Activated naive CD4-positive, alpha-beta T cell (primary cell): ENCODE measurements at places on chromosomes 7 and 10.

- no peak for DNase-seq
Measured at GRCh38 chr10:63666836-63667383, 145.7 kb downstream of the REEP3 start.

DNA sequence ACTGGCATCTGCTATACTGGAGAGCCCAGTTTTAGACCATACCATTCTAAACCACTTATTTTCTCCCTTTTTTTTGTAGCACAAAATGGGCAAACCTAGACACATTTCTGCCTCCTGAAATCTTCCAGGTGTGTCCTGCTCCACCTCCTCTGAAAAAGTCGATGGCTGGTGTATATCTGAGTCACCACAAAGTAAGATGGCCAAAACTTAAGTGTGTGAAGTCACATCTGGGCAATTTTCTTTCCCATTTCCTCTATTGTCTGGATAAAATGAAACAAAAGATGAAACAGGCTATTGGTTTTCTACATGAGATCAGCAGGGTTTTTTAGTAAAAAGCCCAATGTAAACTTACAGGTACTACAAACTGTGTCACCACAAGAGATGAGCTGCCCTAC lies 65.5 kb downstream of the OSBPL3 start:
- no peak for DNase-seq

GRCh38 chr10:130188195-130189175 lies 52.3 kb downstream of the GLRX3 start:
- DNase-seq: no peak

DNA sequence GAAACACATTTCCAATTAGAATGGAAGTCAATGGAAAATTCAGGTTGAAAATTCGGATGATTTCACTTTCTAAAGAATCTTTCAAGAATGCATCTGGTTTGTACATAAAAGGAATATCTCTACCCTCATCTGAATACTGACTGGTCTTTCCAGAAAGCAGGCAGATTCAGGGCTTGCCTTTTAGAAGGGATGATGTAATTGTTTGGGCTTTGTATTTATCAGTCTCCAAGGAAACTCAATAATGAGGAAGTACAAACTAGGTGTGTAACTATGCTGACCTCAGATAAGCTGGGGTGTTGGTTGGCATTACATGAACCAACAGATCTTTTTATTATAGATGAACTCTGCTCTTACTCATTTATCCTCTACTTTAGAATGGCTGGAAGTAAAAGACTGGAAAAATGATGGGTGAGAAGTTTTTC lies 24.1 kb downstream of the PDLIM1 start:
- DNase-seq: no peak

DNA sequence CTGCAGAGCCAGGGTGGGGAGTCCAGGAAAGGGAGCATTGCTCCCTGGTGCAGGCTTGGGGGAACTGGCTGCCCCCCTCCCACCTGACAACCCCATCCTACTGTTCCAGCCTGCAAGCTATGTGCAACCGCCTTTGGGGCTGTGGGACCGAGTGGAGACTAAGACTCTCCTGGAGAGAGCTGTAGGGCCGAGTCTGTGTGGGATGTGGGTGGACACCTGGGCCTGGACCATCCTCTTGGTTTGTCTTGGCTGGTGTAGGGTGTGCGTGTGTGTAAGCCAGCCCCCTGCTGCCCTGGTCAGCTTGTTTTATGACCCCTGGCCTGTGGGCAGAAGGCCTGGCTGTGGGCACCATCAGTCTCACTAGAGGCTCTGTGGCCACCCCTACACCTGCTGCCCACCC lies 1.6 kb upstream of the RAMP3 start:
- no peak for DNase-seq

DNA sequence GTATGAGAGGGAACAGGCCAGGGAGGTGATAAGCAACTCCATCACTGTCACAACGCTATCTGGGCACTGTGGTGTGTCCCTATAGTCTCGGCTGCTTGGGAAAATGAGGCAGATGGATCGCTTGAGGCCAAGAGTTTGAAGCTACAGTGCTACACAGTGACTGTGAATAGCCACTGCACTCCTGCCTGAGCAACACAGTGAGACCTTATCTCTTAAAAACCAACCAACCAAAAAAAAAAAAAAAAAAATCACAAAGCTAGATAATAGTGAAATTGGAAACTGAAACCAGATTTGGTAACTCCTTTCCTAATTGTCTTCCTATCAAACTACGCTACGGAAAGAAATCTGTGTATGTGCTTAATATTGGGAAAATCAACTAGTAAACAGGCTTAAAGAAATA lies 14.1 kb downstream of the MICU1 start:
- no peak for DNase-seq

- no peak for DNase-seq
Measured at GRCh38 chr7:57201021-57201894, 69.0 kb upstream of the ZNF479 start.

DNA sequence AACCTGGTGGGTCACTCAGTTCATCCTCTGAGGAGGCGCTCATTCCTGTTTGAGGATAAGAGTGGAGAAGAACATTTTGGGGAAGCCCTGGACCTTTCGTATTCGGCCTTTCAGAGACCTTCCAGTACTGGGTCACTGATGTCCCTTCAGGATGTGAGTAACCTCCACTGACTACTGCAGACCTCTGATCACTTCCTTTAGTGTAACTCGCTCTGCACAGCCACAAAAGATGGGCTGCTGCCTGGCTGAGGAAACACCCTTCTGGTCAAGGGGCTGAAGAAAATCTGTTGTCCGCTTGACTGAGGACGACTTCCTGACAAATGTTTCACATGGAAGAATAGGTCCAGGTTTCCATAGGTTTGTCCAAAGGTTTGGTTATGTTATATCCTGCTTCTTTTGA lies 15.9 kb upstream of the TBXAS1 start:
- DNase-seq: no peak

DNA sequence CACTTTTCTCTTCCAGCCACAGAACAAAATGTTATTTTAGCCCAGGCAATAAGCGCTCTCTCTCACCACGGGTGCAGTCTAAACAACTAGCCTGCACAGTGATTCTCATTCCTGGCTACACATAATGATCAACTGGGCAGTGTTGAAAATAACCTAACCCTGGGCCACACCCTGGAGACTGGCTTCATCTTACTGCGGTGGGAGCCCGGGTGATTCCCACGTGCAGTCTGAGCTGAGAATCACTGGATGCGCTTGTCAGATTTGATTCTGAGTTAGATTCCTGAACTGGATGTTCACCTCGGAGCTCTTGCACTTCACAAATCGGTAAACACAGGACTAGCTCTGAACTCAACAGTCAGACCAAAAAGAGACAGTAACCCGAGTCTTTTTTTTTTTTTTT lies 14.9 kb downstream of the ZC3HAV1 start:
- DNase-seq: no peak

GRCh38 chr7:43553999-43554398 lies 28.9 kb upstream of the STK17A start:
- DNase-seq: no peak

DNA sequence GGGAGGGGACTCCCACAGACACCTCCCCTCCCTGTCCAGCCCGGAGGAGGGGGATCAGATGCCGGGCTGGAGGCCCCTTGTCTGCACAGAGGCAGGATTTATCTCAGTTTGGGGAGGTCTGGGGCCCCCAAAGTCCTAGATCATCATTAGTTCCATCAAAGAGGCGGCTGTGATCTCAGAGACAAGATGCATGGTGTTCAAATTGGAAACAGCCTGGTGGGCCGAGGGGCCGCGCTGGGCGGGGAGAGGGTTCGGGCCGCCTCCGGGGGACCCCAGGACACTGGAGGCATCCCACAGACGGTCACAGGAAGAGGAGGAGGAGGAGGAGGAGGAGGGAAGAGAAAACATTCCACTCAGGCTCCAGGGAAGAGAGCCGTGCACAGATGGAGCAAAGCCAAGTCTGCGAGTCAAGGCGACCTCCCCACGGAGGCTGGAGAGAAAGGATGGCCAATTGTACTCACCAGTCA lies 69.5 kb upstream of the CUX1 start:
- DNase-seq: no peak

GRCh38 chr7:16818732-16819131 lies 13.9 kb upstream of the AGR2 start:
- DNase-seq: no peak

GRCh38 chr10:127888521-127889312 lies 4.0 kb downstream of the CLRN3 start:
- DNase-seq: no peak

DNA sequence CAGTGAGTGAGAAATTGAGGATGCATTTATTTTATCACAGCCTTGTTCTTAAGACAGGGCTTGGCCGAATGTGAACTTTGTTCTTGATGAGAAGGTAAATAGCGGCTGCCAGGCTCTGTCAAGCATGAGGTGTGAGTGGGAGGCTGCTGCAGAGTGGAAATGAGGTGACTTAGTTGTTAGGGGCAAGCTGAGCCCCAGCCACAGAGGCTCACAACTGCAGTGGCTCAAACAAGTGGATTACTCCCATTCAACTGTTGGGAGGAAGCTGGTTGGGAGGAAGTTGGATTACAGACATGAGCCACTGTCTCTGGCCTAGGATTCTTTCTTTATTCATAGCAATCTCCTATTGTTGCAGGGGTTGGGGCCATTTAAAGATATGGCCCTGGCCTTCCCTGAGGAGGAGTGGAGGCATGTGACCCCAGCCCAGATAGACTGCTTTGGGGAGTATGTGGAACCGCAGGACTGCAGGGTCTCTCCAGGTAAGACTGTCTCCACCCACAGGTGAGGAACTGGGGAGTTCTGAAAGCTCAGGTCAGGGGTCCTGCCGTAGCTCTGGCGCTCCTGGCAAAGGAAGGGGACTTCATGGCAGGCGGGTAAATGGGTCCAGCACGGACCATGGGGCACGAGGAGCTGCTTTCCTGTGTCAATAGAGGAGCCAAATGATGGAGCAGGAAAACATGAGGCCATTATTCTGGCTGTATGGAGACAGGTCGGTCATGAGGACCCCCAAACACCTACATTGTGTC lies 7.1 kb downstream of the ZSCAN25 start:
- no peak for DNase-seq

GRCh38 chr7:129468087-129468486 lies 33.9 kb downstream of the STRIP2 start:
- DNase-seq: no peak

DNA sequence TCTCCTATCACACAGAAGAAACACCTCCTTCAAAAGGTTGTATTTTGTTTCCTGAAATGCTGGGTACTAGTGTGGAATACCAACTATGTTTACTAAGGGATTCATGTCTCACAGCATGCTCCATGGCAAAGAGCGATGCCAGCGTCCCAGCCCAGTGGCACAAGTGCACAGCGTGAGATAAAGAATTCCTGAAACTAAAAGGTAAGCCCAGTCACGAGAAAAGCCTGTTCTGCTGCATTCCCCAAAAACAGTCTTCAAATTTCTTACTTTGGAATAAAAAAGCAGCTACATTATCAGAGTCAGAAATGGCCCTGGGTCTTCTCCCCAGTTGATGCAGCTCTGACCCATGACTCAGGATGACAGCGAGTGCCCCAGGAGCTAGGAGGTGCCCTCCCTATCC lies 53.1 kb upstream of the DDC start:
- DNase-seq: no peak

DNA sequence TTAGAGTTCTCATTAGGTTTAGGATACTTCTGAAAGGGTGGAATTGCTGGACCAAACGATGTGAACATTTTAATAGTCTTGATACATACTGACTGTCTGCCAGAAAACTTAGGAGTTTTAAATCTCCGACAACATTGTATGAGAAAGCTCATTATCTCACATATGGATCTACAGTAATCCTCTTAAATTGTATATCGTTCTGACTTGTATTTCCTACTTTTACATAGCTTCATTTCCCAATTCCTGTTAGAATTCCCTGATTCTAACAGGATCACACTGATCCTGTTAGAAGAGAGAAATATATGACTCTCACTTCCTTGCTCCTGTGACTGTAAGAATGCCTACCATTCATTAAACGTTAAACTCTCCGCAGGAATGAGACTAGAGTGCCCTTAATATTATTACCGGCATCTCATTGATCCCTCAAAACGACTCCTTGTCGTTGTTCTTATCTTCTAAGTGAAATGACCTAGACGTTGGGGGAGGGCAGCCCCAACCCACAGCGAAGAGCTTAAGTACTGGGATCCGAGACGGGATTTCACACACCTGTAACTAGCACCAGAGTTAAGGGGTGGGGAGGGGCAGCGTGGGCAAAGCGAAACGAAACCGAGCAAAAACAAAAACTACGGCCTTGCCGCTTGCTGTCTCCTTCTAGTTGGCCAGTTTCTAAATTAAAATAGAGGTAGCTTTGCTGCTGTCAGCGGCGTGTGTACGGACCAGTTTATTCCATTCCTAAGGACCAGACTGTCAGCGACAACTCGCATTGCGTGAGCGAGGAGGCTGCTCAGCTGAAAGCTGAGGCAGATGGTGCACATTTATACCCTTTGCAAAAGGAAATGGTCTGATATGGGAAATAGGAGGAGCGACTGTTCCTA lies 678 bp upstream of the TMEM106B start:
- peak; percentile 7 for DNase-seq

GRCh38 chr10:86290933-86291615 lies 75.5 kb downstream of the GRID1 start:
- DNase-seq: no peak

- no peak for DNase-seq
Measured at GRCh38 chr7:518630-519483, 789 bp downstream of the PDGFA start.

GRCh38 chr10:2951235-2951835 lies 116.0 kb upstream of the PFKP start:
- no peak for DNase-seq

DNA sequence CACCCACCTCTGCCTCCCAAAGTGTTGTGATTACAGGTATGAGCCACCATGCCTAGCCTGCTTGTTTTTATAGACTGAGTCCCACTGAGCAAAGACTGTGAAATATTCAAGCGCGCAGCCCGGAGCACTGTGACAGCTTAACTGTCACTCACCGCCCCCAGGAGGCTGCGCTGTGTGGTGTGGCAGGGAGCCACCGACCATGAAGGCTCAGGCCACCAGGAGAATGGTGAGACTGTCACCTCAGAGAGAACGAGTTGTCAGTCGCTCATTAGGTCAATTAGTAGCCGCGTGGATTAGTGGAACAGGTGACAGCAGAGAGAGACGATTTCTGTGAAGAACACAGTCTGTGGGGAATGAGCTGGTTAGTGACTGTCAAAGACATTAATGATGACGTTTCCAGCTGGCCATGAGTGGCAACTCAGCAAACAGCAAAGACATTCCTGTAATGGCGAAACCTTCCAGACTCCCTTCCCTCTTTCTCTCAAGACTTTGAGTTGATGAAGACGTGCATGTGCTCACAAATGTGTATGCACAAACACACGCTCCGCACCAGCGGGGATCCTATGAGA lies 64.5 kb downstream of the CYCS start:
- no peak for DNase-seq

GRCh38 chr7:64811767-64812166 lies 17.5 kb downstream of the ZNF138 start:
- no peak for DNase-seq

DNA sequence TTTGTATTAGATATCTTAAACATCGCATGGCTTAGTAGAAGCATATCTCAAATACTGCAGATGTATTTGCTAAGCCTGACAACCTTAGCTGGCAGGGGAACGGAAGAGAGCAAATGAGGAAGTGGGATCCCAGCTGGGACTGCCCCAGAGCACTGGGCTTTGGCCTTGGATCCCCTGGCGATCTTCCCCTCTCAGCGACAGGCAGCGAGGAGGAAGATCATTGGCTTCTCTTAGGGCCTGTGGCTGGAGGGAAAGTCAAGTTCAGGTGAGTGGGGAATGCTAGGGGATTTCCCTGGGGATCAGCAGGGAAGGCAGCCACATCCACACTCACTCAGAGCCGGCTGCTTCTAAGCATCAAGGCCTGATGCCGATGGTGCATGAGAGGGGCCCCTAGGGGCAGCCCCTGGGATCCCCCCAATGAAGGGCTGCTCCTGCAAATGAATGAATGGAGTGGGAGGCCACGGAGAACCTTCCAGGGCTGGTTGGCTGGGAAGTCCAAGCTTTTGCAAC lies 42.0 kb downstream of the LYZL2 start:
- no peak for DNase-seq
